Ascending aorta (tissue), 2 donors: ENCODE measurements at places on chromosomes 16 and 17. TPM values are rescaled to one million over a fixed set of nuclear protein-coding genes. Genes with fewer than 3 reads are reported as not detected.

DNA sequence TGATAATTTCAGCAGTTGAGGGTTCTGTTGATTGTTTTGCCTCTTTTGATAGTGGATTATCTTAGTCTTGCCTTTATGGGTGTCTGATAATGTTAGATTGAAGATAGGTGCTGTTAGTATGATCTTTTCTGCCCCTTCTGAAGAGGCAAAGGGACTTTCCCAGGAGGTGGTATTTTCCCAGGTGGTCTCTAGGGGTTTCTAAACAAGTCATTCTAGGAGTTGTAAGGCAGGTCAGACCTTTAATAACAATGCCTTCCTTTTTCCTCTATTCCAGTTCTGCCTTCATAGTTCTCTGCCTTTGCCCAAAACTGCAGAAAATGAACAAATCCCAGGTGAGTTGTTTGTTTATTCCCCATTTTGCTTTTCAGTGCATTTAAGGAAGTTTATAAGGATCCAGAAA, 4.3 kb downstream of the ZFP1 start:
- H3K27me3 ChIP-seq = no peaks in the 10 kb centered on the region
- H3K36me3 ChIP-seq = peaks cover 28% of the 10 kb centered on the region
- H3K4me3 ChIP-seq = no peak overlapping the region
- H3K27ac ChIP-seq = no peak overlapping the region
- DNase-seq = no peak

DNA sequence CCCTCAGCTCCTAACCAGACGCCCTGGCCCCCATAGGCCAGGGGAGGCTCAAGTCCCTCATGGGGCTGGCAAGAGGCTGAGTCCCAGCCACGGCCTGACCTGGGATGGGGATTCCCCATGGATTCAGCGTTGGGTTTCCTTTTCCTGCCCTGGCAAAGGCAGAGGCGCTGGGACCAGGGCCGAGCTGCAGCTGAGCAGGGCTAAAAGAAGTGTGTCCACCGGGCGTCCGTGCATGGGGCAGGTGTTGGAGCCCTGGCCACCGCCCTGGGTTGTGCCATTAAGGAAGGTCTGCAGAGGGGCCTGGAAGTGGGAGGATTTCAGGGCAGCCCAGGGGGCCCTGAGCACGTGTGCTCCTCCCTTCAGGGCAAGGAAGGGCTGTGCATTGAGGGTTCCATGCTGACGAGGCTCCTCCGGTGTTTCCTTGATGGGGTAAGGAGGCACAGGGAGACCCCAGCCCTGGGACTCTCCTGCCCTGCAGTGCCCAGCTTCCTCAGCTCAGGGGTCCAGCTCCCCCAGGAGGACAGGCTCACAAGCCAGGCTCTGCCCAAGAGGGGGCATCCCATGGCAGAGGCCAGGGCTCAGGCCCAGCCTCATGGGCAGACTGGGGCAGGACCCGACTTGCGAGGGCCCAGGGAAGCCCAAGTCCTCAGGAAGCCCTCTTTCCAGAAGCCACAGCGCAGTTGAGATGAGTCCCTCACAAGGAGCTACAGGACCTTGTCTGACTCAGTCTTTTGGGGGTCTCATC, 10.1 kb downstream of the TBC1D26 start:
- no peak overlapping the region for H3K4me3 ChIP-seq
- H3K27ac ChIP-seq = no peak overlapping the region
- H3K4me1 ChIP-seq = no peaks in the 10 kb centered on the region
- H3K36me3 ChIP-seq = no peaks in the 10 kb centered on the region
- DNase-seq = no peak
- no peaks in the 10 kb centered on the region for H3K27me3 ChIP-seq

- H3K36me3 ChIP-seq = no peaks in the 10 kb centered on the region
- no peak overlapping the region for H3K4me3 ChIP-seq
- no peaks in the 10 kb centered on the region for H3K4me1 ChIP-seq
- DNase-seq = no peak
Measured at GRCh38 chr17:68564415-68565111, 36.6 kb downstream of the FAM20A start.

KRT23 gene
- not detected for total RNA-seq

SLC6A2 gene
- not detected for total RNA-seq

DNA sequence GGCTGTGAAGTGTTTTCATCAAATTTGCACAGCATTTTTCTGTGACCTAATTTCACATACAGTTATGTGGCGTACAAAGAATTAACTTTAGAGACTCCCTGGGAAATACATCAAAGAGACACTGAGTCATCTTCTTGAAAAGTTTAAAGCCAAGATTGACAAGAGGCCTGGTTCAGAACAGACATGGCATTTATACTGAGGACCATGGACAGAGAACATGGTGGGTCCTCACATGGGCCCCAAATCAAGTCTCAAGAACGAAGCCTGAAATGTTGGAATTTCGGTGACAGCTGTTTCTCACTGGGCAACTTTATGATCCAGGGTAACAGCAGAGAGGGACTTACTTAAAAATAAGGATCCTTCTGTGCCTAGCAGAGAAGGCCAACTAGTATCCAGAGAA, 311.5 kb upstream of the KCNJ16 start:
- no peak for DNase-seq
- H3K27ac ChIP-seq = no peak overlapping the region
- no peaks in the 10 kb centered on the region for H3K36me3 ChIP-seq
- no peaks in the 10 kb centered on the region for H3K4me1 ChIP-seq
- H3K4me3 ChIP-seq = no peak overlapping the region

CCL23 gene
- total RNA-seq = 29.7 TPM

- no peaks in the 10 kb centered on the region for H3K27me3 ChIP-seq
- no peak overlapping the region for H3K27ac ChIP-seq
- H3K4me3 ChIP-seq = no peak overlapping the region
- H3K36me3 ChIP-seq = no peaks in the 10 kb centered on the region
Measured at GRCh38 chr16:59478838-59479237, 744.7 kb upstream of the GOT2 start.

LASP1 gene
- 300 TPM for total RNA-seq

SOX9 gene
- total RNA-seq = 2.4 TPM

GRCh38 chr17:7809086-7809790, 24.8 kb upstream of the KDM6B start:
- no peaks in the 10 kb centered on the region for H3K36me3 ChIP-seq
- H3K27me3 ChIP-seq = no peaks in the 10 kb centered on the region
- H3K27ac ChIP-seq = no peak overlapping the region
- no peak for DNase-seq
- H3K4me1 ChIP-seq = no peaks in the 10 kb centered on the region
- no peak overlapping the region for H3K4me3 ChIP-seq

GRCh38 chr17:63514974-63515373, 8.2 kb upstream of the KCNH6 start:
- no peaks in the 10 kb centered on the region for H3K36me3 ChIP-seq
- H3K27ac ChIP-seq = no peak overlapping the region
- no peaks in the 10 kb centered on the region for H3K4me1 ChIP-seq
- no peaks in the 10 kb centered on the region for H3K27me3 ChIP-seq

DNA sequence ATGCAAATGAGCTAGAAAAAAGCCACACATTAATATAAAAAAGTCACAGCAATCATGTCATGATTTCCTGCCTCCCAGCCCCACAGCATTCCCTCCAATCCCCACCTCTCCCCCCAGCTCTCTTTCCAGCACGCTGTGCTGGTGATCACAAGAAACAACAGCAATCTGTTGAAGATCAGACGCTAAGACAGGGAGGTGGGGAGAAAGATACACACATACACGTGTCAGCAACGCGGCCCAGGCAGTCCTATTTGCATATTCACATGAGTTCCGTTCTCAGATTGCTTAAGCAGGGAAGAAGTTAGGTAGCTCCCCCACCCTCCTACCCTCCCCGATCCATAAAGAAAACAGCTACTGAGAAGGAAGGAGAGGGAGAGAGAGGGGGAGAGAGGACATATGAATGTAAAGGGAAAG, 405.5 kb upstream of the PSMD7 start:
- no peak overlapping the region for H3K4me3 ChIP-seq
- H3K4me1 ChIP-seq = no peaks in the 10 kb centered on the region
- no peak for DNase-seq
- H3K36me3 ChIP-seq = no peaks in the 10 kb centered on the region

DNA sequence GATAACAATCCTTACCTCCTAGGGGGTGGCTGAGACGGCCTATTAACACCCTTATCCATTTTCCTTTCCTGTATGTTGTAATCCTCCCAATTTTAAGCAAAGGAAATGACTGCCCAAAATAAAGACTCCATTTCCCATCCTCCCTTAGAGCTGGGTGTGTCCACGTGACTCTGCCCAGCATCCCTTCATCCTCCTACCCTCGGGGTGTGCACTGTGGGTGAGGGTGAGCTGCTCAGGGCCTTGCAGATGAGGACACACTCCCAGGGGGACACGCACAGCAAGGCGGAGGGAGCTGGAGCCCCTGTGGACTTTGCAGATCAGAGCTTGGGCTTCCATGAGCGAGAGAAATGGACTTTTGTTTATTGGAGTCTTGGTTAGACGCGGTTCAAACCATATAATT, 186.8 kb downstream of the IRF8 start:
- no peaks in the 10 kb centered on the region for H3K36me3 ChIP-seq
- H3K27me3 ChIP-seq = no peaks in the 10 kb centered on the region
- no peak overlapping the region for H3K4me3 ChIP-seq
- no peak overlapping the region for H3K27ac ChIP-seq
- H3K4me1 ChIP-seq = no peaks in the 10 kb centered on the region

- no peaks in the 10 kb centered on the region for H3K4me1 ChIP-seq
- H3K36me3 ChIP-seq = peaks cover 69% of the 10 kb centered on the region
Measured at GRCh38 chr17:78797691-78798585, 15.9 kb upstream of the CYTH1 start.

SEPTIN1 gene
- not detected for total RNA-seq

- no peaks in the 10 kb centered on the region for H3K4me1 ChIP-seq
- H3K36me3 ChIP-seq = no peaks in the 10 kb centered on the region
- DNase-seq = no peak
- H3K4me3 ChIP-seq = no peak overlapping the region
- no peaks in the 10 kb centered on the region for H3K27me3 ChIP-seq
- H3K27ac ChIP-seq = no peak overlapping the region
Measured at GRCh38 chr16:19142939-19143598, 25.0 kb upstream of the SYT17 start.

CCDC154 gene
- not detected for total RNA-seq

DNA sequence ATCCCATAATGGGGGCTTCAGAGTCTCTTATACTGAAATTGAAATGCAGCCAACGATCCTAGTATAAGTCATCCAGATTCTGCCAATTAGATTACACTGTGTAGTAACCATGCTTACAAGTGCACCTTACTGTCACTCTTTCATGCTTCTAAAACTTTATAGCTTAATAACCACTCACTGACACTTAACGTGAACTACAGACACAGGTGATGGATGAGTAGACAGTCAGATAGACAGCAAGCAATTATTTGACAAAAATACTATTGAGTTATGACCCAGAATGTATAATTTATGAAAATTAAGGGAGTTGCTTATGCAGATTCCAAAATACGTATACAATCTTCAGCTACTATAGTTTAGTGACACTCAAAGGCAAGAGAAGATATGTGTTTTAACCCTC, 6.3 kb downstream of the CDH8 start:
- no peaks in the 10 kb centered on the region for H3K4me1 ChIP-seq
- H3K4me3 ChIP-seq = no peak overlapping the region
- H3K27me3 ChIP-seq = no peaks in the 10 kb centered on the region
- no peaks in the 10 kb centered on the region for H3K36me3 ChIP-seq
- H3K27ac ChIP-seq = no peak overlapping the region
